ENCODE measurements at places on chromosomes 4 and X.

DNA sequence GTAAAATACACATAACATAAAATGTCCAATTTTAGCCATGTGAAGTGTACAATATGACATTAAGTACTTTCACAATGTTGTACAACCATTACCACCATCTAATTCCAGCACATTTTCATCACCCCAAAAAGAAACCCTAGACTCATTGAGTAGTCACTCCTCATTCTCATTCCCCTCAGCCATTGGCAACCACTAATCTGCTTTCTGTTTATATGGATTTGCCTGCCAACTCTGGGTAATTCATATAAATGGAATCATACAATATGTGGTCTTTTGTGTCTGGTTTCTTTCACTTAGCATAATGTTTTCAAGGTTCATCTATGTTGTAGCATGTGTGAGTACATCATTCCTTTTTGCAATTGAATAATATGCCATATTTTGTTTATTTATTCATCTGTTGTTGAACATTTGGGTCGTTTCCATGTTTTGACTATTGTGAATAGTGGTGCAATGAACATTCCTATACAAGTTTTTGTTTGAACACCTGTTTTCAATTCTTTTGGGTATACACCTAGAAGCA, 43.0 kb downstream of the EIF2S3 start:
- no peak for DNase-seq

DNA sequence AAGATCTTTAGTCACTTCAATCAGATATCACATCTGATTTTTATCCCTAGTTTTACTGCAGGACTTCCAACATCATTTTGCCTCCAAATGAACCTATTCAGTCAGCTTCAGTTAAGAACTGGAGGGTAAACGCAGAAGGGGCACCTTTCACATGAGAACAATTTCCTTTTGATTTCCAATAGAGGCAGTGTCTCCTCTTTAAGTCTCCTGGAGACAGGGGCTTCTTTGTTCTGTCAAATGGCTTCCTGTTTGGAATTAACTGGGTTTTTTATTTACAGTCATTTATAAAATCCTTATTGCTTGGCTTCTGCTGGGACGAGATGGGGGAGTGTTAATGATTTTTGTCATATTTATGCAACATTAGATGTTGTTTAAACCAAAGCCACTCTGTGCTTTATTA, 164.0 kb downstream of the STK32B start:
- no peak for DNase-seq

DNA sequence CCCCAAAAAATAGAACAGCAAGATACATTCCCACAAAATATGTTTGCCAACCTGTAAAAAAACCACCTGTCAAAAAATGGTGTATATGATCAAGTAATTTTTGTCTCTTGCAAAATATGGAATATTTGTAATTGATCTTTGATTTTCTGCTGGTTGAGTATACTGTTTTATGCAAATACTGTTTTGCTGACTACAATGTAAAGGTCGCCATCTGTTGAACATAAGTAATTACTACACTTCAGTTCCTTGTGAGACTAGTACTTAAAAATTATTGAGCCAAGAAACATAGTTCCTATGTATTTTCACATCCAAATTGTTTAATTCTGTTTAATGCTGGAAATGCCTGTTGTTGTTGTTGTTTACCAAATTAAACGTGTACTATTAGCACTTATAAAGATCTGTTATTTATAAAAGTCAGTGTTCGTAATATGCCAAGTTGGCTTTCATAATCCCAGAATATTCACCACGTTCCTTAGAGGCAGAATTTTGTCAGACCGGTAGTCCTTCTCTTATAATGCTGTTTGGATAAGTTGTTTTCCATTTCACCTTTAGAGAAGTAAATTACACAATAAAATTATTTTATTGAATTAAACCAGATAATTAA, 144.2 kb downstream of the PDLIM5 start:
- DNase-seq, result peak; percentile 48

DNA sequence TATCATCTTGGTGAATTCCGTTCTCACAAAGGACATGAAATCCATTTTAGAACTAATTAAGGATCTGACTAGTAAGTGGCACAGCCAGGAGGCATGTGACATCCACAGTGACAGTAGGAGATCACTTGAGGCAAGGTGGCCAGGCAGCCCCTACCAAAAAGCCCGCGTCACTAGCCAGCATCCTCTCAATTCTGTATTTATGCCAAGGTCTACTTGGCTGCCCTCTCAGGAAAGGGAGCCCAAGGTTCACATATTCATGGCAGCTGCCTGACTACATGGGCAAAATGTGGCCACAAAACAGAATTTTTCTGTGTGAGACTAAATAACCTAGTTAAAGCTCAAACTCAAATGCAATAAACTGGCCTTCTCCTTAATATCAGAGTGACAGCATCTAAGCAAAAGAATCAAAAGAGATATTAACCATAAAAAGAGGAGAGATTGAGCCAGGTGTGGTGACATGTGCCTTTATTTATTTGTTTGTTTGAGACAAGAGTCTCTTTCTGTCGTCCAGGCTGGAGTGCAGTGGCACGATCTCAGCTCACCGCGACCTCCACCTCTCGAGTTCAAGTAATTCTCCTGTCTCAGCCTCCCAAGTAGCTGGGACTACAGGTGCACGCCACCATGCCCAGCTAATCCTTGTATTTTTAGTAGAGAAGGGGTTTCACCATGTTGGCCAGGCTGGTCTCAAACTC, 51.5 kb downstream of the SLC9A7 start:
- DNase-seq, result no peak

- DNase-seq, result no peak
Measured at GRCh38 chr4:46445710-46446314, 55.9 kb upstream of the GABRA2 start.

GRCh38 chr4:90317785-90318184, 190.6 kb downstream of the CCSER1 start:
- DNase-seq, result no peak

DNA sequence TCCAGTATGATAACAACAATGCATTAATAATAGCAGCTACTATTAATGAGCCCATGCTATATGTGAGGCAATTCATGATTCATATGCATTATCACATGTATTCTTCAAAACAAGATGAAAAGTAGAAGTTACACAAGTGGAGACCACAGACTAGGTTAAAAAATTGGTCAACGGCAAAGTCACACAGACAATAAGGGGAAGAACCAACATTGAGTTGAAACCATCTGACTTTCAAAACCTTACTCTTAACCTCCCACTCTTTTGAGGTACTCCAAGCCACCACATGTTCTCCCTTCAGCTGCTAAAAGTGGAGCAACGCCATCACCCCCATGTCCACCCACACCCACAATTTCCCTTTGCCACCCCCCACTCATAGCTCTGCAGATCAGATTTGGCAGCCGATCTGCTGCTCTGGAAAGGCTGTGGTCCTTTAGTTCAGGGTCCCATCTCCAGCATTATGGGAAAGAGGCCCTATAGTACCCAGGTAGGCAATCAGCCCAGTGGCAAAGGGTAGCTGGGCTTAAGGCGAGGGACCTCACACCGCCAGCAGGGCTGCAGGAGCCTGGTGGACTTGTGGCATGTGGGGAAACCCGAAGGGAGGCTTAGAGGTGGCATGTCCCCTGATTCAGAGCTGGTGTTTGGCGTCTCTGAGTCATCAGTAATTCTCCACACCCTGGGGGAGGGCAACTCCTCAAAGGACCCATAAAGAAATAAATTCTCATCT, 33.5 kb upstream of the CYBB start:
- DNase-seq, result no peak

DNA sequence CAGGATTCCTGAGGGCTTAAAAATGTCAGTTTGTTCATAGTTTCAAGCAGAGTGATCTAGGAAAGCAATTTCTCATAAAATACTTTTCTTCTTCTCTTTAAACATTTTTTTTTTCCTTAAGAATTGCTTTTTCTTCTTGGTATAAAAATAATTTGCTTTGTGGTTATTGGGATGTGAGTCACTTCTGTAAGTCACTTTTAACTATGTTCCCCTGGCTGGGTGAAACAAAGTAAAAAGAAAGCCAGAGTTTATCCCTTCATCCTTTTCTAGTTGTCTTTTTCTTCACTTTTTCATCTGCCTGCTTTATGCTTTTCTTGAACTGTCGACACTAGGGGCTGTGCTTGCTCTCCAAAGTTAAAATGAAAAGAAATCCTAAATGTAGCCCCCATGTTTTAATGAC, 33.5 kb downstream of the ARSJ start:
- no peak for DNase-seq

- DNase-seq, result no peak
Measured at GRCh38 chrX:33126469-33126868, 84.9 kb downstream of the DMD start.

- DNase-seq, result no peak
Measured at GRCh38 chr4:22488106-22488505, 27.8 kb downstream of the ADGRA3 start.

- no peak for DNase-seq
Measured at GRCh38 chr4:111689214-111689613, 456.0 kb upstream of the FAM241A start.

DNA sequence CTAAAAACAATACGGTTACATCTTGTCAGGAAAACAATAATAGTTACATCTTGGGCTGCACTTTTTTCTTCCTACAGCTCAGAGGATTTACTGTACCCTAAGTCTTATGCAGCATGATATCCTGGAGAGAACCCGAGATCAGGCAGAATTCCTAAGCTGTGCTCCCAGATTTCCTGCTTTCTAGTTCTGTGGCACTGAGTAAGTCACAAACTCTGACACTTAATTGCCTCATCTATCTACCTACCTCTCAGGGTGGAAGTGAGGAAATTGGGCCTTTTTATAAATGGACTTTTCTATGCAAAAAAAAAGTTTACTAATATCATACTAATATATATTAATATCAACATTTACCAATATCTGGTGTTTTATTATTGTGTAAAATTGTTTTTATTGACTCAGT, 438.5 kb downstream of the INPP4B start:
- DNase-seq, result no peak

GRCh38 chrX:78618987-78619386, 40.1 kb downstream of the RTL3 start:
- DNase-seq, result no peak

DNA sequence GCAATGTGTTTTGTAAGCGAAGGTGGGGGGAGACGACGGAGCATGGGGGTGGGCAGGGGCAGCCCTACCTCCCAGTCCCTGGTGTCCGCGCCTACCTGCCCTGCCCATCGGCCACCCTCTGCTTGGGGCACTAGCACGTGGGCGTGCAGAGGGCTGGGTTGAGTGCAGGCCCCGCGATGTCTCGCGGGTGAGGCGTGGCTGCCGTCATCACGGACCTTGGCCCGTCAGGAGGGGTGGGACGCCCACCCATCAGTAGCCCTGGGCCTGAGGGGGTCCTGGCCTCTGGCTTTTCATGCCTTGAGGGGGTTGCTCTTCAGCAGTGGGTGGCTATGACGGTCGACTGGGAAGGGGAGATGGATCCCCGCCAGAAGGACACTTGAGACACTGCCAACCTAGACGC, 36.1 kb upstream of the GEMIN8 start:
- no peak for DNase-seq

DNA sequence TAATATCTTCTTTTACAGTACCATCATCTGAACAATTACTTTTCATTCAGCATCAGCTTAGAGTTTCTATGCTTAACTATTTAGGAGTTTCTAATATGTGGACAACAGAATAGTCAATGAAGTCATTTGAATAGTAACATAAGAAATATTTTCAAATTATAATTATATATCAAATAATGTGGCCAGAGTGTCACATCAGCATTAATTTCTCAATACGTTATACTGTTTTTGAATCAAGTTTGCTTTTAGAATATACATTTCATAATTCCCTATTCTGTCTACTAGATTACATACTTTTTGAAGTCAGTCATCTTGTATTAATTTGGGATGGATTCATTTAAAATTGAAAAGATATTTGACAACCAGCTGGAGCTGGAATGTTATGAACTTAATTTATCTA, 677.4 kb upstream of the PABPC4L start:
- DNase-seq, result no peak

DNA sequence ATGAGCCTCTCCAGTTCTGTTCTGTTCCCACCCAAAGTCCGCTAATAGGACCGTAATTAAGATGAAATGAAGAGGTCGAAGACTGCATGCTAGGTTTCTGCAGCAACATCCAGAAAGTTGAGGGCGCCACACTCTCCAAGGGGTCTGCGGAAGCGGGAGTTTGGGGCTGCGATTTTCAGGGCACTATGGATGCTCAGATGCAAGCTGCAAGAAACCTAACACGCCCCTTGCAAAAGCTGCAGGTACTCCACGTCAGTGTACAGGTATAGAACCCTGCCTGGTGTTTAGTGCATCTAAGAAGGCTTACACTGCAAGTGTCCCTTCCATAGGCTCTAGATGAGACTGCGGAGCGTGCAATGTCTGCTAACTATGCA, 61.4 kb downstream of the RHOXF2B start:
- DNase-seq, result no peak

DNA sequence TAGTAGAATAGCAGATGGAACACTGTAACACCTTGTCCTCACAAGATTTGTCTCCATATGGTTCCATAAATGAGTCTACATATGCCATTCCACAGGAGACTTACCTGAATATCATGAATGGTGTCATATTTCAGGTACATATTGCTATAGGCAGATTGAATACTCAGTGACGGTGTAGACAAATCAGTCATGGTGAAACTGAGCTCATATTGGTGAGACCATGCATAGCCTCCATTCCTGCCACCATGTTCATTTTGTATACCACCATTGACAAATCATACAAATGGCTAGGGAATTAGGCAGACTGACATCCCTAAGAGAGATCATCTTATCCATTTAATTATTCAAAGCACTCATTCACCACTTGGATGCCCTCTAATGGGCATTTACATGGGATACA, 38.0 kb upstream of the SPP1 start:
- DNase-seq, result no peak

Data from CD4-positive, alpha-beta T cell treated with Interleukin-12 subunit alpha and Interleukin-12 subunit beta, for 1 hour (primary cell).